ENCODE measurements at places on chromosomes 6 and 20. TPM values are rescaled to one million over a fixed set of nuclear protein-coding genes. Genes with fewer than 3 reads are reported as not detected.

Gene EYA2
- total RNA-seq, result 1.7 TPM

Gene SNAP91
- total RNA-seq, result 0.17 TPM

Gene TLDC2
- total RNA-seq, result under 0.01 TPM

Gene FAM83C
- not detected for total RNA-seq

Gene OR2H2
- total RNA-seq, result not detected

Gene SPDEF
- under 0.01 TPM for total RNA-seq

Gene CST7
- not detected for total RNA-seq

- no peak overlapping the region for H3K4me3 ChIP-seq
- H3K27ac ChIP-seq, result no peak overlapping the region
- H3K4me1 ChIP-seq, result peaks cover 2% of the 10 kb centered on the region
- no peaks in the 10 kb centered on the region for H3K36me3 ChIP-seq
- no peaks in the 10 kb centered on the region for H3K27me3 ChIP-seq
These were observed 30.1 kb downstream of the DUSP22 start for GRCh38 chr6:322259-322930.

DNA sequence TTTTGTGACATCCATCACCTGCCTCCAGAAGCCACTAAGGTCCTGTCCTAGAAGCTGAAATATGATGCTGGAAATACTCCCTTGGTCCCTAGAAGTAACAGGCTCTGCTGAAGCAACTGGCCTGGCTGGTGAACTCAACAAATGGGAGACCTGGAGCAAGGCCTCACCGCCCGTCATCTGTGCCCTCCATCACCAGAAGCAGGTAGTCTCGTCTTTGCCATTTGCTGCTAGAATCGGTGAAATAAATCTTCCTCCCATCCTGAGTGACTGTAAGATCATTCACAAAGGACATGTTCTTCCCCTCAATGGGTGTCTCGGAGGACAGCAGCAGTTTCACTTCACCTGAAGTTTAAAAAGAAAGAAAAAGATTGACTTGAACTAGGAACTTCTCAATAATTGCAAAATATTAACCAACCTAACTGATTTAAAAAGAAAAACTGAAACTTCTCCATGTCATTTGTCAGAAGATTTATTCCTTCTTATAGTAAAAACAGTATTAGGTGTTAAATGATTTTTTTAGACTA lies 21.0 kb downstream of the CST7 start:
- no peak for DNase-seq
- no peak overlapping the region for H3K27ac ChIP-seq
- H3K4me1 ChIP-seq, result no peaks in the 10 kb centered on the region
- H3K4me3 ChIP-seq, result no peak overlapping the region

- no peak overlapping the region for H3K27ac ChIP-seq
- peaks cover 4% of the 10 kb centered on the region for H3K4me1 ChIP-seq
- H3K4me3 ChIP-seq, result no peak overlapping the region
- H3K27me3 ChIP-seq, result no peaks in the 10 kb centered on the region
- DNase-seq, result no peak
These were observed 496.9 kb downstream of the CDKAL1 start for GRCh38 chr6:21031182-21031581.

- H3K4me3 ChIP-seq, result no peak overlapping the region
- DNase-seq, result peak; percentile 14
- no peaks in the 10 kb centered on the region for H3K4me1 ChIP-seq
- no peaks in the 10 kb centered on the region for H3K27me3 ChIP-seq
- no peak overlapping the region for H3K27ac ChIP-seq
These were observed 380.9 kb upstream of the RGS17 start for GRCh38 chr6:153511896-153512496.

- no peak for DNase-seq
- no peak overlapping the region for H3K27ac ChIP-seq
- no peaks in the 10 kb centered on the region for H3K4me1 ChIP-seq
- H3K36me3 ChIP-seq, result no peaks in the 10 kb centered on the region
These were observed 1094.4 kb upstream of the MAP3K7 start for GRCh38 chr6:91681296-91681695.

DNA sequence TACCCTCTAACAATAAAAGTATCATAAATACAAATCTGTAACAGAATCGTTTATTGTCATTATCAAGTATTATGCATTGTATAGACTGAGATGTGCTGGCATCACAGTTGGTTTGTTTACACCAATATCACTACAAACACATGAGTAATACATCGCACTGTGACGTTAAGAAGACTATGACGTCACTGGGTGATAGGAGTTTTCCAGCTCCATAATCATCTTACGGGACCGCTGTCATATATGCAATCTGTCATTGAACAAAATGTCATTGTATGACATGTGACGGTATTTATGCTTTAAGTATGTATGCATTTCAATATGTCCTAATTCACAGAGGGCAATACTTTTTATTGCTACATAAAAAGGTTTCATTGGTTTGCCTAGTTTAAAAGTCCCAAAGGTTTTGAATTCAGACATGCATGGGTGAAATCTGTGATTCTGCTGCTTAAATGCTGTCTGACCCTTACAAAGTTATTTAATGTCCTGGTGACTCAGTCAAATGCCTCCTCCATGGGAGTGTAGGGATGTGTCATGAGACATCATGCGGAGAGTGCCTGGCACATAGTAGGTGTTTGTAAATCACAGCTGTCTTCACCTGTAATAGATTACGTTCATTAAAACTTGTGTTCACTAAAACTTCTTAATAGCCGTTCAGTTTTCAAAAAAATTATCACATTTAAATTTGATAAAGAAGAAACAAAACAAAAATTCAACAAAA lies 160.7 kb upstream of the PDE10A start:
- DNase-seq, result no peak
- H3K27ac ChIP-seq, result no peak overlapping the region
- no peak overlapping the region for H3K4me3 ChIP-seq
- H3K36me3 ChIP-seq, result no peaks in the 10 kb centered on the region
- no peaks in the 10 kb centered on the region for H3K4me1 ChIP-seq

- H3K27ac ChIP-seq, result no peak overlapping the region
- no peak for DNase-seq
- H3K36me3 ChIP-seq, result no peaks in the 10 kb centered on the region
- no peaks in the 10 kb centered on the region for H3K4me1 ChIP-seq
- no peak overlapping the region for H3K4me3 ChIP-seq
These were observed 153.1 kb upstream of the INSM1 start for GRCh38 chr20:20214757-20215275.

DNA sequence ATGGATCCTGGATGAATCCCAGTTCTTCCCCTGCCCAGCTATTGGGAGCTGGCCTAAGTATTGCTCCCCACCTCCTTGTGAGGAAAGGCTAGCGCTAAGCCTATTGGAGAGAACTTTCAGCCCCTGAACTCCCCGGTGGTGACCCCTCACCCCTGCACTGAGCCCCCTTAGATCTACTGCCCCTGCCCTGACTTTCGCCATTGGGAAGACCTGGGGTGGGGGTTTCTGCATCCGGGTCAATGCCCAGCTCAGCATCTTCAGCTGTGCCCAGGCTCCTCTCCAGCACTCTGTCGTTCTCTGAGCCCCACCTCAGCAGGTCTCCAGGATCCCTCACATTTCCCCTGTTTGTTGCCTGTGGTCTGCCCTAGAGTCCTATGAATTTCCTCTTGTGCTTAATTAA lies 9.0 kb downstream of the TREML4 start:
- DNase-seq, result no peak
- H3K4me1 ChIP-seq, result no peaks in the 10 kb centered on the region
- no peaks in the 10 kb centered on the region for H3K36me3 ChIP-seq
- H3K27ac ChIP-seq, result no peak overlapping the region

DNA sequence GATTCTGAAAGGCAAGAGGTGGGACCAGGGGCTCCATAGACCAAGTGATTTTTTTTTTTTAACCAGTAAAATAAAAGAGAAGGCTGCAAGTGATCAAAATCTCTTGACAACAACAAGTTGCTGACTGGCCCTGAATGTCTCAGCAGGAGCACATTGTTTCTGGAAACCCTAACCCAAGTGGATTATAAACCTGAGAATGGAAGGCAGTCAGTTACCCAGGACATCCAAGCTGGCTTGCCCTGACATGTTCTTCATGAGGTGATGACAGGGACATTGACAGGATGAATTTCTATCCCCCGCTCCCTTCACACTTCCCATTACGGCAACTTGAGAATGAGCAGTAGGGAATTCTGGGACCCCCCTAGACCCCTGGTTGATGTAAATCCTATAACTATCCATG lies 49.6 kb upstream of the RIPOR2 start:
- H3K4me1 ChIP-seq, result peaks cover 9% of the 10 kb centered on the region
- no peaks in the 10 kb centered on the region for H3K27me3 ChIP-seq
- DNase-seq, result no peak
- H3K36me3 ChIP-seq, result no peaks in the 10 kb centered on the region

DNA sequence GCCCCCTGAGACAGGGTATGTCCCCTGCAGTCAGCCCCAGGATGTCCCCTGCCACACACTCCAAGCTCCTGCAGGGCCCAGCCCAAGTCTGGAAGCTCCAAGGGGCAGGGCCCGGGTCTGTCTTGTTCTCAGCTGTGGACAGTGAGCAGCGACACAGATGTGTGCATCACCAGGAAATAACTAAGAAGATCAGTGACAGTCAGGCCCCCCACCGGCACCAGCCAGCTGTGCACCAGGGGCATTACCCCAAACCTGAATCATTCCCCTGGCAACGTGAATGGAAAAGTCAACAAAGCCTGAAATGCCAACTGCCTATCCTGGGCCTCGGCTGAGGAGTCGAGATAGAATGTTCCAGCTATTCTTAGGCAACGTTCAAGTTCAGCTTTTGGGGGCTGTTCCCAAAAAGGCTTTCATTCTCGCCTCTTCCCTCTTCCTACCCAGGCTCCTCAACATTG lies 105.0 kb downstream of the PREX1 start:
- DNase-seq, result peak; percentile 39
- H3K36me3 ChIP-seq, result no peaks in the 10 kb centered on the region
- no peak overlapping the region for H3K4me3 ChIP-seq
- H3K27me3 ChIP-seq, result no peaks in the 10 kb centered on the region

GRCh38 chr6:131023834-131024504 lies 39.1 kb downstream of the EPB41L2 start:
- no peaks in the 10 kb centered on the region for H3K27me3 ChIP-seq
- H3K27ac ChIP-seq, result peak overlapping the region; percentile 47
- H3K4me3 ChIP-seq, result peak overlapping the region; percentile 29
- H3K36me3 ChIP-seq, result no peaks in the 10 kb centered on the region
- peak; percentile 89 for DNase-seq
- H3K4me1 ChIP-seq, result peaks cover 9% of the 10 kb centered on the region

Measured in fibroblast of lung (primary cell).